ENCODE measurements at places on chromosomes 2 and 18.

- DNase-seq: no peak
Observed at GRCh38 chr18:22018366-22018765, 151.0 kb upstream of the GATA6 start.

- no peak for DNase-seq
Observed at GRCh38 chr18:46712406-46712805, 44.4 kb downstream of the ST8SIA5 start.

- no peak for DNase-seq
Observed at GRCh38 chr2:67854103-67854743, 208.6 kb downstream of the C1D start.

DNA sequence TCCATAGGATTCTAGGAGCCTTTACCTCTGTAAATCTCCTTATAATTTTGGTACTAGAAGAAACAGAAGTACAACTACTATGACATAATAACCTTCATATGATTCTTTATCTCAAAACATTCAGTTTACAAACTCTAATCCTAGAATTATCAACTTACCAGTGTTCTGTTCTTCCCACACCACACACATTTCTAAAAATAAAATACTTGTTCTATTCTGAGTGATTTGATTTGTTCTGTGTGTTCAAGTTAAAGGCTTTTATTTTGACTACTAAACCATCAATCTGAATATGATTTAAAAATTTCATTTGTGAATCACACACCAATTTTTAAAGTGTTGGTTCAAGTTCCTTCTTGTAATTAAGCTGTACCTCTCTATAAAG lies 16.0 kb downstream of the CYTIP start:
- DNase-seq: no peak

DNA sequence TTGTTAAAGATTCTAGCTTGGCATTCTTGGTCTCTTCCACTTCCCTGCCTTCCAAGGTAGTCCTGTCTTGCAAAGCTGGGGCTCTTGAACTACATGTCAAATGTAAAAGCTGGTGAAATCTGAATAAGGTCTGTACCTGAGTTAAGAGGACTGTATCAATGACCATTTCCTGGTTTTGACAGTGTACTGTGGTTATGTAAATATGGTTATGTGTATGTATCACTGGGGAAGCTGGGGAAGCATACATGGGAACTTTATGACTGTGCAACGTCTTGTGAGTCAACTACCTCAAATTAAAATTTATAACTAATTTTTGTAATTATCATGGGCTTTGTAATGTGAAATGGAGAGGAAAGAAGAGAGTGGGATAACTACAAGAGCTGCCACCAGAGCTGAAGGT lies 81.7 kb downstream of the COL4A4 start:
- DNase-seq: no peak

- DNase-seq: no peak
Observed at GRCh38 chr2:99810225-99810624, 320.4 kb upstream of the REV1 start.

GRCh38 chr2:25190536-25190935 lies 22.2 kb upstream of the POMC start:
- no peak for DNase-seq

DNA sequence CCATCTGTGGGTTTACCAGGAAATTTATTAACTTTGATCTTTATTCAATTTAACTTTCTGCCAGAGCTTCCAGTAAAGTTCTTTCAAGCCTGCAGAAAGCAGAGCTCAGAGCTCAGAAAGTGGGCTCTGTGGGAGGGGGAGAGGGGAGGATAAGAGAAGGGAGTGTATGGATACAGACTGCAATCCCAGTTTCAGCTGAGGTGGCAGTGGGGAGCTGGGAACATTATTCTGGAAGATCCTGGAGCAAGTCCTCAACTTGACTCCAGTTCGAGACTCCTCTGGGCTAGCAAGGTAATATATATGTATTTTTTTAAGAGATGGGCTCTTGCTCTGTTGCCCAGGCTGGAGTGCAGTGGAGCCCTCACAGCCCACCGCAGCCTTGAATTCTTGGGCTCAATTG lies 108.9 kb upstream of the NABP1 start:
- no peak for DNase-seq

All from stimulated activated CD4-positive, alpha-beta T cell treated with anti-CD3 and anti-CD28 coated beads, Interleukin-12 subunit alpha, Interleukin-12 subunit beta, amount 100 ng/mL, for 4 hours (primary cell).